ENCODE measurements at places on chromosomes 2 and 18.
A peak's percentile ranks its signal among the peaks of the same experiment; 100 is the strongest.

- DNase-seq: no peak
These were observed 57.5 kb downstream of the KIF5C start for GRCh38 chr2:148932536-148932935.

DNA sequence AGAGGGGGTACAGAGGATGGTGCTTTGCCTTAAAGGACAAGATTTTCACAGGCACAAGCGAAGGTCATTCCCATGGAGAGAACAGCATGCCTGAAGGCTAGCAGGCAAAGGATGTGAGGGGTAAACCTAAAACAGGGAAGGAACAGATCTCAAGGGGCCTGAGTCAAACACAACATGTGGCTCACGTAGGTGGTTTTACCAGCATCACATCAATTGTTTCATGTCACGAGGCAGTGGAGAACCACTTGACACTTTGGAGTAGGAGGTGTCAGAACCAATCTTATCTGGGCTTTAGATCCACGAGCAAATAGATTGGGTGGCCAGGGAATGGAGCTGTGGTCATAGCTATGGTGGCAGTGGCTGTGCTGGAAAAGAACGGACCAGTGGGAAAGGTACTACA lies 8.4 kb downstream of the COX5B start:
- DNase-seq: no peak

DNA sequence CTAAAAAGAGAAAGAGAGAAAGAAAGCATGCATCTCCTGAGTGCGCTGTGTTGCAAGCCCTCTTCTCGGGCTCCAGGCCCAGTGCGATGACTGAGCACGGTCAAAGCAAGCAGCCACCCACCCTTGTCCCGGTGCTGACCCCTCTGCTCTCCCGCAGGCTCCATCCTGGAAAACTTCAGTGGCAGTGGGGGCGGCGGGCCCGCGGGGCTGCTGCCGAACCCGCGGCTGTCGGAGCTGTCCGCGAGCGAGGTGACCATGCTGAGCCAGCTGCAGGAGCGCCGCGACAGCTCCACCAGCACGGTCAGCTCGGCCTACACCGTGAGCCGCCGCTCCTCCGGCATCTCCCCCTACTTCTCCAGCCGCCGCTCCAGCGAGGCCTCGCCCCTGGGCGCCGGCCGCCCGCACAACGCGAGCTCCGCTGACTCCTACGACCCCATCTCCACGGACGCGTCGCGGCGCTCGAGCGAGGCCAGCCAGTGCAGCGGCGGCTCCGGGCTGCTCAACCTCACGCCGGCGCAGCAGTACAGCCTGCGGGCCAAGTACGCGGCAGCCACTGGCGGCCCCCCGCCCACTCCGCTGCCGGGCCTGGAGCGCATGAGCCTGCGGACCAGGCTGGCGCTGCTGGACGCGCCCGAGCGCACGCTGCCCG lies 252.5 kb downstream of the GLI2 start:
- DNase-seq: no peak

DNA sequence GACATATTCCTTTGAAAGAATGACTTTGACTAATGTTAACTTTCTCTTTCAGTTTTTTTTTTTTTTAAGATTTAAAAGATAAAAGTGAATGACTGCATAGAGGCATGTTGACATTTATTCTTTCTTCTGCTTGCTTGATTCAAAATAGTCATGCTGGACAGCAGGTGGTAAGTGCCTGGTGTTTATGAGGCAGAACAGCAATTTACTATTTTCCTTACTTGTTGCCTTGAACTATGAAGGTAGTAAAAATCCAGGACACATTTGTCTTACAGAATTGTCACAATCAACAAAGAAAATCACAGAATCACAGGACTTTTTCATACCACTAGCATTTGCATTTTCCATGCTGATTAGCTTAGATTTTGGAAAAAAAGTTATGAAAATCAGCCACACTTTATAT lies 388.3 kb downstream of the CTNNA2 start:
- DNase-seq: no peak

DNA sequence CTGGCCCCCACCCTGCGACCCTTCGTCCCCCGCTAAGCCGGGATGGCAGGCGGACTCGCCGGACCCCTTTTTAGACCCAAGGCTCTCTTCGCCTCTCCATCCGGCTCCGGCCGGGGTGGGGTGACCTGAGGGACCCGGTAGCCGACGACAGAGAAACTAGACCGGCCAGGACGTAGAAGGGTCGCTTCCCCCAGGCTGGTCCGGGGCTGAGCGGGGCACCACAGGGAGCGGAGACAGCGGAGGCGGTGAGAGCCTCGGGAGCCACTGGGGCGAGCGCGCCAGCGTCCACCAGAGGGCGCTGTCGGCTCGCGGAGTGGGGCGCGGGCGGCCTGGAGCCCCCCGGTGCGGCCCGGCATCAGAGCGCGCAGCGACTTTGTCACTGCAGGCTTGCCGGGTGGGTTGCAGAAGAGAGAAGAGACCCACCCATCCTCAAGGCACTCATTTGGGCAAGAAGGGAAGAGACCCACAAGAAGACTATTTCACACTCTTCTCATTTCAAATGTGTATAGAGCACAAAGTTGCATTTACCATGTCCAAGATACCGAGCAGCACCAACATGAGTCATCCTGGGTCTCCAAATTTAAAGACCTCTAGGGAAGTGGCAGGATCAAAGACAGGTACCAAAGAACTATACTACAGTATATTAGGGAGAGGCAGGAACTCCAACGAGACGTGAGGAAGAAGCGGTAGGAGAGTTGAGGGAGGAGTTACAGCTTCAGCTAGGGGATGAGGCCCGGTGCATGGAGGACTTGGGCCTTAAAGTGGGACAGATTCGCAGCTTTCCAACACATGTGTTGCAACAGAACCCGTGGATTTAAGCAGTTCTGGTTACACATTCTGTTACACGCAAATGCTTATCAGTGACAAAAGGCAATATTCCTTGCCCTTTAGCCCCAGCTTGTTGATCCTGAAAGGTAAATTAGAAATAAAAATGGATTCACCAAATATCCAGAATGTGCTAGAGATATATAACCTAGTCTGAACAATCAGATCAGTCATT lies 7.6 kb upstream of the PRKCE start:
- DNase-seq: peak; percentile 78

DNA sequence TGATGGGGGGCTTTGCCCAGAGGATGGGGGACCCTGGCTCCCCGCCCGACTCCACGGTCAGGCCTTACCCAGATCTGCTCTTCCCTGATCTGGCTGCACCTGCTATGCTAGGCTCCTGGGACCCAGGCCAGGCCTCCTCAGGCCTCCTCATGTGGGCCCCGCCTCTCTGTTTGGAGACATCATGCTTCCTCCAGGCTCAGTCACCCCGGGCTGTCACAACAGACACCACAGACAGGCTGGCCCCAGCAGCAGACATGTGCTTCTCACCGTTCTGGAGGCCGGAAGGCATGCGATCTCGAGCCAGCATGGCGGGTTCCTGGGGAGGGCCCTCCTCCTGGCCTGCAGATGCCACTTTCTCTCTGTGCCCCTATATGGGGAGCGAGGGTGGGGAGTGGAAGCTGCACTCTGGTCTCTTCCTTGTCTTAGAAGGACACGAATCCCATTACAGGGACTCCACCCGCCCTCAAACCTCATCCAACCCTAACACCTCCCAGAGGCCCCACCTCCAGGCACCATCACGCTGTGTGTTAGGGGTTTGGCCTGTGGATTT lies 10.8 kb upstream of the NEU4 start:
- DNase-seq: no peak

GRCh38 chr18:9550429-9550828 lies 63.9 kb downstream of the PPP4R1 start:
- DNase-seq: no peak

DNA sequence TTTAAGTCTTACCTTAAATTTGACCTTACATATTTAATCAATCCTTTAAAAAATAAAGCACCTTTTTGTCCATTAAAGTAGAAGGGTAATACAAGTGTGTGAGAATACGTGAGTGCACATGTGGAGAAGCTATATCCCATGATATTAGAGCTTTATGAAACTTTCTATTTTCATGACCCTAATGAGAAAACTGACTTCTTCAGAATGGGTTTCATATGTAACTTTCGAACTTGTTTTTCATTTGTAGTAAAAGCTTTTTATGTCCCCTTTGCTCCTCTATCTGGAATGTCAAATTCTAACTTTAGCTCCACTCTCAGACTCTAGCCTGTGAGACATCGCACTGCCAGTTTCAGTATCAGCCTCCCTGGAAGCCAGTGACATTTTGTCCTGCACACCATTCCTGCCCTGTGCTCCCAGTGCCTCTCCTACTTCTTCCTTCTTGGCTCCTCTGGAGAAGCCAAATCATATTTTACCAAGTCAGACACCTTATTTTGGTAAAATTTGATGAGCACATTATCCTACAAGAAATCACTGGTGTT lies 42.0 kb downstream of the MAPRE2 start:
- no peak for DNase-seq

- no peak for DNase-seq
These were observed 614.0 kb upstream of the CRIM1 start for GRCh38 chr2:35741556-35741955.

GRCh38 chr2:27494284-27494943 lies 586 bp downstream of the FNDC4 start:
- DNase-seq: peak; percentile 43

- no peak for DNase-seq
These were observed 4.4 kb downstream of the CFAP221 start for GRCh38 chr2:119548516-119549120.

- no peak for DNase-seq
These were observed 27.7 kb downstream of the ACTR2 start for GRCh38 chr2:65255356-65255755.

DNA sequence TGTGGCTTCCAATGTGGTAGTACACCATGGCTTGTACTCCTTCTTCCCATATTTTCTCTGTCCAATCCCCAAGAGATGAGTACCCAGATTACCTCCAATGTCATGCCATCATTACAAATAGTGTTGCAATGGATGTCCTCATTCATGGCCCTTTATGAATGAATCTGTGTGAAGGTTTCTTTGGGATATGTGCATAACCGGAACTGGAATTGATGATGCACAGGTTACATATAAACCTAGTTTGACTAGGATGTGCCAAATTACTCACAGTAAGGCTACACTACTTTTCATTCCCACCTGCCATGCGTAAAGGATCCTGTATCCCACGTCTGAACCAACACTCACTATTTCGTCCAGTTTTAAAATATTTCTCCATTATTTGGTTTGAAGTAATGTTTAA lies 173.9 kb upstream of the CXCR4 start:
- DNase-seq: no peak

DNA sequence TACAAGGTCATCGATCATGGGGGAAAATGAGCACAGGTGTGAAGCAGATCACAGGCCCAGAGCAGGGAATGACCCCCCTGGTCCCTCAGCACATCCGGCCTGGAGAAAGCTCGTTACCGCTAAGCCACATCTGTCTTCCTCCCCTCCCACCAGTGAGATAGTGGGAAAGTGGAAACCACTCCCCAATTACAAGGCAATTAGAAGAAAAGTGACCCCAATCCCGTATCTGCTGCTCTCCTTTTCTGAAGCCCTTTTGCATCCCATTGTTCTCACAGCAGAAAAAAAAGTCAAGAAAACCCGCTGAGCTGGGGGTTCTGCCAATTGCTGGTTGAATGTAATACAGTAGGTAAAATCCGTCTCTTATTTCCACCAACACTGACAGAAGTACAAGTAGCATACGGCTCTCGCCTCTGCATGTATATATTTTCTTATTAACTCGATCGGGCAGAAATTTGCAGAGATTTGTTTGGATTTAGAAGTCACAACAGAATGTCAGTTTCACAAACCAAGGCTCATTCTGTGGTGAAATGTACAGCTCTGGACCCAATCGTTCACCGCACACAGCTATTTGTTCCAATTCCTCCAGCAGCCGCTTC lies 287.0 kb downstream of the TCF4 start:
- no peak for DNase-seq

DNA sequence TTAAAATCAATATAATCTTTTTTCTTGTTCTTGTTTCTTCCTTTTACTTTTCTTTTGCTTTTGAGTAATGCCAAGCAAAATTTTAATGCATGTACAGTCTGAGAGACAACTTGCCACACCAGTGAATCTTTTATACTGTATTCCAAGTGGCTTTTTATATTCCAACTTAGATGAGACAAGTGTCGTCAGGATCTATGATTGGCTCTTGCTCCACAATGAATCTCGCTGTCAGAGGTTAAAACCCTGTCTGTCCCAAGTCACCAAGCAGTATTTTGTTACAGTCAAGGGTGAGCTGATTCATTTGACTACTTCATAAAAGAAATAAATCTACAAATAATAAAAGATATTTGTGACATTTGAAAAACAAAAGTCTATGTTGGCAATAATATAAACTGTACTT lies at the start of gene MSTN:
Gene MSTN, minus strand, starts transcription at position 129 of the 400 bp plus-strand sequence. CDS start 133 bp downstream, outside the sequence.
- no peak for DNase-seq

- no peak for DNase-seq
These were observed 55.2 kb upstream of the RIOK3 start for GRCh38 chr18:23397907-23398306.

DNA sequence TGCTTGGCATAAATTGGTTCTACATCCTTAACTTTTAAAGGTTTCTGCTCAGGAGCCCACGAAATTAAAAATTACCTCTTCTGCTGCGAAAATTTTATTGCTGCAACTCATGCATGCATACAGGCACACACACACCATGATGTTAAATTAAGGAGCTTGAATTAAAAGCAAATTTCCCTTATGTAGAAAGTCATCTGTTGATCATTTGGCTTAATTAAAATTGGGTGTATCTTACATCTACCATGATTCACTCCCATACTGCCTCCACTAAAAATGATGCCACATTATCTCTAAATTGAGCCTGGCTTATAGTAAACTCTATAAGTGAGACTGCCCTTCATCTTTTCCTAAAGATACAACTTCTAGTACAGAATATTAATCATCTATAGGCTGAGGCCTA lies 145.4 kb downstream of the NCK2 start:
- DNase-seq: no peak

DNA sequence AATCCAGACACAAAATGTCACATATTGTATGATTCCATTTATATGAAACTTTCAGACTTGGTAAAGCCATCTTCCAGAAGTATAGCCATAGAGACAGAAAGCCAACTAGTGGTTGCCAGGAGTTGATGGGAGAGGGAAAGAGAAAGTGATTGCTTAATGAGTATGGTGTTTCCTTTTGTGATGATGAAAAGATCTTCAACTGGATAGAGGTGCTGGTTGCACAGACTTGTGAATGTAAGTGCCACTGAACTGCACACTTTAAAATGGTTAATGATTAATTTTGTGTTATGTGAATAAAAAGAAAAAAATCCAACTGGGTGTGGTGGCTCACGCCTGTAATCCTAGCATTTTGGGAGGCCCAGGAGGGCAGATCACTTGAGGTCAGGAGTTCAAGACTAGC lies 135.3 kb upstream of the SLC1A4 start:
- DNase-seq: no peak

- DNase-seq: no peak
These were observed 17.3 kb upstream of the ESPNL start for GRCh38 chr2:238082827-238083226.
